ELR (cell line): ENCODE measurements at places on chromosomes 7 and 10.
A peak's percentile ranks its signal among the peaks of the same experiment; 100 is the strongest.

- DNase-seq = no peak
These were observed at the start of gene SP8 for GRCh38 chr7:20786779-20787659. Gene SP8 (minus strand): TSS chr7:20786886. CDS start chr7:20786798, 88 bp downstream.

- no peak for DNase-seq
These were observed 956.7 kb downstream of the CCSER2 start for GRCh38 chr10:85284778-85285770.

- DNase-seq = no peak
These were observed 74.8 kb upstream of the CXCL12 start for GRCh38 chr10:44459671-44460070.

- no peak for DNase-seq
These were observed 45.0 kb downstream of the VOPP1 start for GRCh38 chr7:55527307-55527706.

GRCh38 chr7:116195451-116195850 is 14.9 kb upstream of the TES start:
- peak; percentile 35 for DNase-seq

GRCh38 chr7:104327938-104328295 is 486 bp upstream of the LHFPL3 start:
- no peak for DNase-seq

DNA sequence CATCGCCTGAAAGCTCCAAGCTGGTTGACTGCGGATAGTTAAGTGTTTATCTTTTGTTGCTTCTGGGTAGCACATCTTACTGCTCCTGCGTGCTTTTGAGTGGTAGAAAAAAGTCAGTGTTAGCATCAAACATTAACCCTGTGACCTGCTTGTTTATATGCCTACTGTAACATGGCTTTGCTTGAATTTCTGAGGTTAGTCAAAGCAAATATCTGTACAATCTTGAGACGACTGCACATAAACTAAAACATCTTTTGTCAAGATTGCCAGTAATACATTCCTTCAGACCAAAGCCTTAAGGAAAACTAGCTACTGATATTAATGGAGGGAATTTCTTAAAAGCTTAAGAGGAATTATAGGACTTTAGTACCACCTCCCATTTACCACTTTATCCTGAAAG is 163.7 kb downstream of the BAMBI start:
- no peak for DNase-seq

GRCh38 chr10:17426263-17426750 is 28.1 kb downstream of the ST8SIA6 start:
- no peak for DNase-seq

GRCh38 chr7:81484261-81484660 is 285.6 kb downstream of the HGF start:
- DNase-seq = peak; percentile 30

GRCh38 chr7:138898255-138898654 is 82.9 kb downstream of the KIAA1549 start:
- peak; percentile 25 for DNase-seq

GRCh38 chr7:24709585-24710360 is 47.5 kb downstream of the GSDME start:
- DNase-seq = no peak

DNA sequence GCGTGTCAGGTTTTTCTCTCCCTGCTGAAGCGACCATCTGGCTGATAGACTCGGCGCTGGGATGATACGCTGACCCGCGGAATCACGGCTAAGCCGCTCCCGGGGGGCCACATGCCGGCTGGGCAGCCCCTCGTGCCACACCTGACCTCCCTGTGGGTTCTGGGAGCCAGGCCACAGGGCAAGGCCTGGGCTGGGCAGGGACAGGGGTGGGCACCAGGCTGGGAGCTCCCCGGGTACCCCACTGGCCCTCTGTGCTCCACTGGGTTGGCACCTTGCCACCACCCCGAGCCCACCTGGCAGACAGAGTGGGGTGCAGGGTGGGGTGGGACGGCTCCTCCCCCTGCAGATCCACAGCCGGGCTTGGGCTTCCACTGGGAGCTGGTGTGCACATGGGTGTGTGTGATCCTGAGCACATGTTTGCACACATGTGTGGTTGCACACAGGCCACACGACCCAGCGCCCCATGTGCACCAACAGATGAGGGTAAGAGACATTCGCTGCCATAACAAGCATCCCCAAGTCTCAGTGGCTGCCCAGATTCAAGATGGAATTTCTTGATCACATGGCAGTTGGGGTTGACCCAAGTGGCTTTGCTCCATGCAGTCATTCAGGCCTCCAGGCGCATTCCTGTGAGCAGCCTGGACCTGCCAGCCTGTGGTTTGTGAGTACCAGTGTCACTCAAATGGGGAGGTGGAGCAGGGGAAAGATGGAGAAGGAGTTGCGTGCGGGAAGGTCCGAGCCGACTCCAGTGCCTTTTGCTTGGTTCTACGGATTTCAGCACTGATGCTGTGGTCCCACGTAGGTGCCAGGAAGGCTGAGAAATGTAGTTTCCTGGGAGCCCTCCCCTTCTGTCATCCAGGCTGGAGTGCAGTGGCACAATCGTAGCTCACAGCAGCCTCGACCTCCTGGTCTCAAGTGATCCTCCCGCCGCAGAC is 79.7 kb downstream of the UNCX start:
- peak; percentile 13 for DNase-seq
